ENCODE measurements at places on chromosomes 13 and 19.

GRCh38 chr13:29888306-29888705 is 37.9 kb upstream of the UBL3 start:
- DNase-seq, result no peak

DNA sequence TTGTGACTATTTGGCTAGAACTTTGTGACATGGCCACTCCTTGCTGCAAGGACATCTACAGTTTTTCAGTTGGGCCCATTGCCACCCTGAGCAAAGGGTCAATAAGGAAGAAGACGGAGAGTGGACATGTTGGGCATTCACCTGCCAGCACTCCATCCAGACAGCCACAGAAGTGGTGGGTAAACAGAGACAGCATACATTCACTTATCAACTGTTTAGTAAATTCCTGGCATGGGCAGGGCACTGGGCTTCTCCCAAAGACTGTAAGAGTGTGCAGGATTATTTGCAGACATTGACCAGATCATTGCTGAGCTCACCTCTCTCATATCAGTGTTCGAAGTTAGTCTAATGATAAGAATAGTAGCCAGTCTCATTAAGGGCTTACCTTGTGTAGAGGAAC is 29.2 kb downstream of the SIPA1L3 start:
- DNase-seq, result no peak

DNA sequence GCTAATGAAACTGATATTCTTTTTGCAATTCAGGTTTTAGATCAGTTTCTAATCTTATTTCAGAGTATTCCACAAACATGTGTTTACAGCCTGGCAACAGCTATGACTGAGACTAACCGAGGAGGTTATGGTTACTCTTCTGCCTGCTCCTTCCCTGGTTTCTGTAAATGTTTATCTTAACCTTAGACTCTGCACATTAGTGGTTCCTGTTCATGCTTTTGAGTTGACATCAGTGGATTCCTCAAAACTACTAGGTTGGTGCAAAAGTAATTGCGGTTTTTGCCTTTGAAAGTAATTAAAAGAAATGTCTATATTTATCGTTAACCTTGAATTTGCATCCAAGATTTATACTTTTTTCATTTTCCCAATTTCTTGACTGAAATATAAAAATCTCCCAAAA is 237.0 kb upstream of the TSHZ3 start:
- no peak for DNase-seq

- DNase-seq, result no peak
Observed at GRCh38 chr19:50745221-50745620, 22.1 kb downstream of the CLEC11A start.

DNA sequence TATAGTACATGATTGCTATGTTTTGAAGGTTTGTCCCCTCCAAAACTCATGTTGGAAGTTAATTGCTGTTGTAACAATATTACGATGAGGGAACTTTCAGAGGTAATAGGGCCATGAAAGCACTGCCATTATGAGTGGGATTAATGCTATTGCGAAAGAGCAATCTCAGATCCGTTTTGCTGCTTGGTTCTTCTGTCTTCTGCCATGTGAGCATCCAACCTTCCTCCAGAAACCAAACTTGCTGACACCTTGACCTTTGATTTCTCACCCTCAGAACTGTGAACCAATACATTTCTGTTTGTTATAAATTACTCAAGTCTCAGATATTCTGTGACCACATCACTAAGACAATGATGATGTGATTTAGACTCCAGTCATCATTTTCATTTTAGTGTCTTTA is 2590.9 kb downstream of the PCDH9 start:
- DNase-seq, result no peak

- DNase-seq, result no peak
Observed at GRCh38 chr13:37534181-37534580, 64.4 kb downstream of the POSTN start.

- no peak for DNase-seq
Observed at GRCh38 chr19:53112286-53112685, 9.1 kb upstream of the ZNF160 start.

- no peak for DNase-seq
Observed at GRCh38 chr13:105342281-105342820, 1193.1 kb downstream of the EFNB2 start.

DNA sequence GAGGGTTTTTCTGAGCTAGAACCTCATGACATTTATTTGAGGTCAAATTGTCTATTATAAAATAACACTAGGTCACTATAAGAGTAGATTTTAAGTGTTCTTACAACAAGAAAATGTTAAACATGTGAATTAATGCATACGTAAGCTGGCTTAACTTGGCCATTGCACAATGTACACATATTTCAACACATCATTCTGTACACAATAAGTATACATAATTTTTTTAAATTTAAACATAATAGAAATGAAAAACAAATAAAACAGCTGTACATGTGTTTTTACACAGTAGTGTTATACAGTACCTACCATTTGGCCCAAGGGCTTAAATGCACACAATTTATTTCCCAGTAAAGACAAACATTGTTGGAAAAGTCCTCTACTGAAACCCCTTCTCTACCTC is 269.9 kb downstream of the DACH1 start:
- no peak for DNase-seq

DNA sequence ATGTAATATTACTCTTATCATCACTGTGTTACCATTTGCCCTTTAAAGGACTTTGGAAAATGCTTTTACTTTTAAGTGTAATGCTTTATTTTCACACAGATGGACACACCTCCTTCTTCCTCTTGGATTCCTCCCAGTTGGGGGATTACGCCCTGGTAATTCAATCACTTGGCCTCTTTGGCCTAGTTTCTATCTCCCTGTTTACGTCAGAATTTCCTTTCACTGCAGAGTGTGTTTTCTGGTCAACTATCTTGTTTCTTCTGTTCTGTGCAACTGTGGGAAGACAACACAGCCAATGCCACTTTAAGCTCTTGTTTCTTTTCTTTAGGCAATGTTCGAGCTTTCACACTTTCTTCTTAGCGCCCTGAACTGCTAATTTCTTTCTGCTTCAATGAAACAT is 257.3 kb upstream of the MAB21L1 start:
- DNase-seq, result no peak

GRCh38 chr13:104318121-104318520 is 1251.9 kb upstream of the SLC10A2 start:
- no peak for DNase-seq

DNA sequence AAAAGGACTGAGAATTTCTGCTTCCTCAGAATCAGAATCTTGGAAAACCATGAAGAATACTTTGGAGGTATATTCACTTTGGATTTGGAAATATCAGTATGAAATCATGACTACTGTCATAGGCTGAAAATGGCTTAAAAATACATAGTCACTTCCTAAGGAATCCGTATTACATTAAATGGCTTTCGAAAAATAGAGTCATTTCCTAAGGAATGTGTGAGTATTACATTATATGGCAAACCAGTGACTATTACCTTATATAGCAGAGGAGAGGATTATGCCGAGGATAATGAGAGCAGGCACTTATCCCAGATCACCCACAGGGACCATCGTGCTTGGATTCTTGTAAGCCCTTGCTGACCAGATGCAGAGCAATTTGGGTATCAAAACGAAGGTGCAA is 1471.8 kb downstream of the EFNB2 start:
- DNase-seq, result no peak

DNA sequence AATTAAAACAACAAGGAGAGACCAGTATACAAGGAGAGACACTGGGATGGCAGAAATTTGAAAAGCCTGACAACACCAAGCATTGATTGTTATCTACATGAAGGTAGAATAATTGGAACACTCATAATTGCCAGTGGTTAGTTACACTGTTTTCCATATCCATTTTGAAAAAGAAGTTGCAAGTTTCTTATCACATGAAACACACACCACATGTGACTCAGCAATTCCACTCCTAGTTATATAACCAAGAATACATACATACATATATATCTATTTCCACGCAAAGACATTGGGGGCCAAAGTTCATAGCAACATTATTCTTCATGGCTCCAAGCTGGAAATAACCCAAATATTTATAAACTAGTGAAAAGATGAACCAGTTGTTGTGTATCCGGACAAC is 15.2 kb upstream of the PABPC3 start:
- no peak for DNase-seq

GRCh38 chr13:41565846-41566245 is 108.5 kb downstream of the RGCC start:
- DNase-seq, result no peak

- DNase-seq, result no peak
Observed at GRCh38 chr13:28001837-28002473, 13.5 kb upstream of the URAD start.

DNA sequence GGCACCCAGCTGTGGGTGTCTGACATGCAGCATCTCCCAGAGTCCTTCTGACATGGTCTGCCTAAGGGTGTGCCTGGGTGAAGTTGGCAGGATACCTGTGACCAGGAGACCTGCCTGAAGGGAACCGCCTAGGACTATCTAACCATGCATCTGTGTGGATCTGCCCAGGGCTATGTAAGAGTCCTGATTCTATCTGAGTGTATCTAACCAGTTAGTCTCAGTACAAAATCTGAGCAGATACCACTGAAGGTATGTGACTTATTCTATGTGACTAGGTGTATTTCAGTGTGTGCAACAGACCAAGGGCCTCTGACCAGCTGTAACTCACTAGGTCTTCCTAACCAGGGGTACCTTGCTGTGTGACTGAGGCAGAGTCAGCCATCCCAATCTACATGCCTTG is 28.2 kb upstream of the FBL start:
- no peak for DNase-seq

DNA sequence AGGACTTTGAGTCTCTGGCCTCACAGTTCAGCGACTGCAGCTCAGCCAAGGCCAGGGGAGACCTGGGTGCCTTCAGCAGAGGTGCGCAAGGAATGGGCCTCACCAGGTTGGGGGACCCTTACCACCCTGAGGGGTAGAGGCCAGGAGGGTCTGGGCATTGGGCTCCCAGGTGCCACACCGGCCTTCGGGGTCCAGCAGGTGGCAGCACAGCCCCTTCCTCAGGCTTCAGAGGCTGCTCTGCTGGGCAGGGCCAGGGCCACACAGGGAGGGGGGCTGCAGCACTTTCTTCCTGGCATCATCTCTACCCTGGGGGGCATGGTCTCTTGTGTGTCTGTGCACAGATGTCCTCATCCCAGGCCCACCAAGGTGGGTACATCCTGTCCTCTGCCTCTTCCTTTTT is 12.9 kb downstream of the PIN1 start:
- DNase-seq, result peak; percentile 77

GRCh38 chr19:39823686-39824085 is 10.3 kb downstream of the DYRK1B start:
- DNase-seq, result no peak

DNA sequence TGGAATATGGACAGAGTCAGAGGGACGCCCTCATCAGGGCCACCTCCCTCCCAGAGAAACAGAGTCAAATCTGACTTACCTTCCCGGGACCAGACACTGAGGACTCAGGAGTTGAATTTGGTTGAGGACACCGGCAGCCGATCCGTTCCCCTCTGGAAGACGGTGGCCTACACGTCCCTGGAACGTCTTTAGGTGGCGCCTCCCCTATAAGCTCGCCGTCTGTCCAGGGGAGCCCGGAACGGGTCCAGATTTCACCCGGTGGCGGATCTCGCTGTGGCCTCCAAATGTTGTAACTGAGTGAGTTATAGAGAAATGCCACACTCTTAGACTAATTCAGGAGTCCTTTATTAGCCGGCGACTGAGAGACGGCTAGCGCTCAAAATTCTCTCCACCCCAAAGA is 9.0 kb downstream of the TNFSF14 start:
- DNase-seq, result peak; percentile 23

DNA sequence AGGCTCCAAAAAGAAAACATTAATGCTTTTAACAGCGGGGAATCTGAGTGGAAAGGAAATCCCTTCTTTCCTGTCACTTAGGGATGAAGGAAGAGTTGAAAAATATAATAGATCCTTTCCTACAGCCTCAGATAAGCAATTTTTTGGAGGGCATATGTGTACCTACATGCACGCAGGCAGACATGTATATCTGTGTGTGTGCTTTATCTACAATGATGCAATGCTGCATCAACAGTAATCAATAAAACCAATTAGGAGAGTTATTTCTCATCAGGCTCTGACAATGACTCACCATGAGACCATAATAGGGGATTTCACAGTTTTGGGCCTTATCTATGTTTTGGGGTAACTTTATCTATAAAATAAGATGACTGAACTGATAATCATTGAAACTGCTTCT is 444.1 kb downstream of the ITGBL1 start:
- no peak for DNase-seq

DNA sequence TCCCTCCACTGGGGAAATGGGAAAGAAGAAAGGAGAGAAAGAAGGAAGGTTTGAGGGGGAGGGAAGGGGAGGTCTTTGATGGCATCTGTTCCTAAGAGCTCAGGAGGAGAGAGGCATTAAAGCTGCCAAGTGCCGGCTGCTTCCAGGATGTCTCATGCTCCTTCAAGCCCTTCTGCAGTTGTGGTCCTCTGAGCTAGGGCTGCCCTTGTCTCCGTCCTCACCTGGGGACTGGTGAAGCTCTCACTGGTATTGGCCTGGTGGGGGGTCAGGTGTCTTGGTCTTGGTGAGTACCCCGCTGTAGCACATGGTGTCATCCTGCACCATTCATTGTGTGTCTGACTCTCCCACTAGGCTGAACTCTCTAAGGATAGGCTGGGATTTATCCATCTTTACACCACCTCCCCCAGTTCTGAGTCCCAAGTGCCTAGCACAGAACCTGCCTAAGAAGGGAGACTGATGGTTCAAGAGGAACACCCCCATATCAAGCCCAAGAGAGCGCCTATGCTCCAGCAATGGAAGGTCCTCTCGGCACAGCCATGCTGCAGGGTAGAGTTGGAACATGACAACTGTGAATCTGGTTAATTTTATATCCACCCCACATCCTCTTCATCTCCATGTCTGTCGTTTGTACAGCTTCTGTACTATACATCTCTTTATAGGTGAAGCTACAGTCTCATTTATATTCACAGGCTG is 83.7 kb downstream of the AKAP11 start:
- no peak for DNase-seq

GRCh38 chr13:98171900-98172589 is 5.0 kb downstream of the RNF113B start:
- no peak for DNase-seq

DNA sequence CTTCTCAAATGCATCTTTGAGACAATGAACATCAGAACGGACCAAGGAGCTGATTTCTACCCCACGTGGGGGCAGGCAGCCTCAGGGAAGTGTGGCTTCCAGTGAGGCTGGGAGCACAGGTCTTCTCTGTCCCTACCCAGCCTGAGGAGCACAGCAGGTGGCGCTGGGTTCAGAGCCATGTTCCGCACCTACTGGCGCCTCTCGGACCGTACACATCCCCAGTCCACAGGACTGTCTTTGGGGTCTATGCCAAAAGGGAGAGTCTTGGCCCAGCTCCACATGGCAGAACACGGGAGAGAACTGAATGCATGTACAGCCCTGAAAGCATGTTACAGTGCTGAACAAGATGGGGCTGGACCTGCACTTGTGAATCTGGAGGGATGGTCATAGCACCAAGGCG is 22.6 kb downstream of the SUGP1 start:
- no peak for DNase-seq

- no peak for DNase-seq
Observed at GRCh38 chr13:45786293-45786920, 65.1 kb downstream of the SIAH3 start.

- DNase-seq, result no peak
Observed at GRCh38 chr19:16068696-16069259, 7.5 kb upstream of the TPM4 start.

GRCh38 chr19:3968556-3969434 is 2.1 kb downstream of the DAPK3 start:
- DNase-seq, result peak; percentile 85

- DNase-seq, result no peak
Observed at GRCh38 chr19:44720945-44721344, 22.0 kb downstream of the CEACAM16 start.

Data from WTC11 (cell line).